Stimulated activated memory B cell treated with anti-CD40 and anti-IgM and Interleukin-4, amounts not matched to agents 10 μg/mL and 1 μg/mL and 100 μg/mL, for 72 hours (primary cell): ENCODE measurements at places on chromosomes 5 and 9.
A peak's percentile ranks its signal among the peaks of the same experiment; 100 is the strongest.

DNA sequence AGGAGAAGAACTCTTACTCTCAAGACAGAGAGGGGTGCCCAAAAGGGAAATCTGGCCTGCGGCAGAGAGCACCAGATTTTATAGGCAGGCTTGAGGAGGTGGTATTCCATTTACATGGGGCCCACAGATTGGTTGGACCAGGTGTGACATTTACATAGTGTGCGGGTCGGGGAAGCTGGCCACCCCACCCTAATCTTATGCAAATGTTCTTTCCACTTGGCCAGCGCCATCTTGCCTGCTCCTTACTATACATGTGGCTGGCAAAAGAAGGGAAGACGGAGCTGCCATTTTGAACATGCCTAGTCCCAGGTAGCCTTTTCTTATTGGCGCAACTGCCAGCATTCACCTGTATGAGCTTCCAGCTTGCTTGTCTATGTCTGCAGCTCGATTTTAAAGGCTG, 34.8 kb downstream of the PLEKHG4B start:
- H3K4me1 ChIP-seq, result no peaks in the 10 kb centered on the region
- H3K27me3 ChIP-seq, result peaks cover 46% of the 10 kb centered on the region
- no peak overlapping the region for H3K4me3 ChIP-seq
- H3K27ac ChIP-seq, result no peak overlapping the region
- peaks cover 8% of the 10 kb centered on the region for H3K36me3 ChIP-seq

DNA sequence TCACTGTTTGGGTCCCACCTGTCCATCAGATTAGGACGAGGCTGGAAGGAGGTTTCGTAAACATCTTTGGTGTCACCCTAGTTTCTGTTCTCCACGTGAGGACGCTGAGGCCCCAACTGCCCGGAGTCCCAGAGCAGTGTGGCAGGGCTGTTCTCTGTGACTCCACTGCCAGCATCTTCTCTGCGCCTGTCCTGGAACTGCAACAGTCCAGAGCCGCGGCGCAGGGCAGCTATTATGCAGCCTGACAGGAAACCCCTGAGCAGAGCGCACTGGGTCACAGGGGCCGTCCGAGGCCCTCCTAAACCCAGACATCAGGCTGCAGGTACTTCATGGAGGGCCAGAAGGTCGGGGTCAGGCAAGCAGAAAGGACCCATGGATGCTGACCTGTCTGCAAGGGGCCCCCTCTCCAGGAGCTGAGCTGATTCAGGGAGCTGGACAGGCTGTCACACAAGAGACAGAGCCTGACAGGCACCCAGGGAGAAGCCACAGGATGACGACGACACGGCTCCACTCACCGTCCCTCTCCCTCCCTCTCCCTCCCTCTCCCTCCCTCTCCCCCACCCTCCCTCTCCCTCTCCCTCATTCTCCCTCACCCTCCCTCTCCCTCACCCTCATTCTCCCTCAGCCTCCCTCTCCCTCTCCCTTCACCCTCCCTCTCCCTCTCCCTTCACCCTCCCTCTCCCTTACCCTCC, 31.7 kb downstream of the DBH start:
- ATAC-seq, result no peak
- no peak overlapping the region for H3K27ac ChIP-seq
- H3K4me1 ChIP-seq, result no peaks in the 10 kb centered on the region
- H3K4me3 ChIP-seq, result no peak overlapping the region
- H3K27me3 ChIP-seq, result peaks cover 47% of the 10 kb centered on the region

DNA sequence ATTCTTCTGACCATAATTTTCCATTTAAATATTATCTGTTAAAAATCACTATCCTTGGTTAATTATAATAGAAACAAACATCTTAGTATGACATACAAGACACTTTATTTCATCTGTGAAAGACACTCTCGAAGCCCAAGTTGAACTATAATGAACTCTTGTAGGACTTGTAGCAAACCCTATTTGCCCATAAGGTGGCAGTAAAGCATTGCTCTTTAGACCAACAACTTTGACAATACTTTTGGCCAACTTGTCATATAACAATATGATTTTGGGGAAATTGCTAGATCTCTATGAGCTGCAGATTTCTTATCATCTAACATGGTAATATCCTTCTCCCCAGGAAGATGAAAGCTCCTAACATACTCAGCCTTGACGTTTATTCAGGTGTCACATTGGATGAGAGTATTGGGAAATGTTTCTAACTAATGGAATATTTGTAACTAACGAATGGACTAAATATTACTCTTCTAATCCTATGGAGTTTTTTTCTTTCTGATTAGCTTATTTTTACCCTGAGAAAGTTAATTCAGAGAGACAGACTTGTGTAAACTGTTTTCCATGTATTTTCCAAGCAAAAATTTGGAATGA, 11.0 kb downstream of the SPINK14 start:
- no peaks in the 10 kb centered on the region for H3K36me3 ChIP-seq
- H3K27me3 ChIP-seq, result peaks cover 8% of the 10 kb centered on the region
- ATAC-seq, result no peak
- no peak overlapping the region for H3K4me3 ChIP-seq
- no peak overlapping the region for H3K27ac ChIP-seq
- H3K4me1 ChIP-seq, result no peaks in the 10 kb centered on the region

DNA sequence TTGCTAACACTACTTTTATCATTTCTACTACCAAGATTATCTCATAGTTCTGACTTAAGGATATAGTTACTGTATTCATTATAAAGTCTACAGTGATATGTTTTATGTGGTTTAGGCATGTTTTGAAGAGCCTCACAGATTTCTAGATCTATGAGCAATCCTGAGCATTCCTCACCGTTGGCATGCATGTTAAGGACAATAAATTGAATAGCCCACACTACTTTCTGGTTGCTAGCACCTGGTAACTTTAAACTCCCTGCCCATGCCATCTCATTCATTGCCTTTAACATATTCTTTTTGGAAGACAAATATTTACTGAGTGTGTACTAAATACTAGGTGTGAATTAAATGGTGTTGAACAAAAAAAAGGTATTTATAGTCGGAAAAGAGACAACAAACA, 868.1 kb upstream of the CDH9 start:
- H3K27me3 ChIP-seq, result no peaks in the 10 kb centered on the region
- H3K27ac ChIP-seq, result no peak overlapping the region
- H3K4me1 ChIP-seq, result no peaks in the 10 kb centered on the region
- H3K4me3 ChIP-seq, result no peak overlapping the region
- no peaks in the 10 kb centered on the region for H3K36me3 ChIP-seq

- no peaks in the 10 kb centered on the region for H3K4me1 ChIP-seq
- H3K27me3 ChIP-seq, result peaks cover 29% of the 10 kb centered on the region
- no peak overlapping the region for H3K4me3 ChIP-seq
- no peak for ATAC-seq
These were observed 84.2 kb downstream of the CAVIN4 start for GRCh38 chr9:100662122-100662521.

DNA sequence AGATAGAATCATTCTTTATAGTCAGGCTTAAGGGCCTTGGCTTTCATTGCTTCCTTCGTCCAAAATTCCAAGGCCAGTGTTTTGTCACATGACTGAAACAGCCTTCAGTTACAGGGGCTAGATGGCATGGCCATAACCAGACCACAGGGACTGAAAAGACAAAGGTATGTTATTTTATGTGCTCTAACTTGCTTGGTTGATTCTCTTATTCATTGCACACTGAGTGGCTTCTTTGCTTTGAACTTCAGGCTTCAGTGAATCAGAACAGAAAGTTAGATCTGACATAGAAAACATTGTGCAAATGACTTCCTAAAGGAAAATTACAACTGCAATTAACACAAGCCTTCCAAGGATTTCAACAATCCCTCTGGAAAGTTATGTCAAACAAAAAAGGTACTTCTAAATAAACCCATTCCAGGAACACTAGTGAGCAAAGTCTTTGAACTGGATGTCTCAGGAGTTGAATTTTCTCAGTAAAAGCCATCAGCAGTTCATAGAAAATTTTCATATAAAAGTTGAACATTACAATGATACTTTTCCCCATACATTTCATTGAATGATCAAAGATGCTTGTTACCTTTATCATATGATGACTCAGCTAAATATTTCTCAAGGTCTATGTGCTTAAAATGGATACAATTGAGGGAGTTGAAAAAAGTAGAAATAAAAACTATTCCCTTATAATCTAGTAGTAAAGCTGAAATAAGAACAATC, 355.3 kb downstream of the TMEM232 start:
- H3K36me3 ChIP-seq, result no peaks in the 10 kb centered on the region
- H3K27me3 ChIP-seq, result no peaks in the 10 kb centered on the region
- H3K4me1 ChIP-seq, result peaks cover 18% of the 10 kb centered on the region

DNA sequence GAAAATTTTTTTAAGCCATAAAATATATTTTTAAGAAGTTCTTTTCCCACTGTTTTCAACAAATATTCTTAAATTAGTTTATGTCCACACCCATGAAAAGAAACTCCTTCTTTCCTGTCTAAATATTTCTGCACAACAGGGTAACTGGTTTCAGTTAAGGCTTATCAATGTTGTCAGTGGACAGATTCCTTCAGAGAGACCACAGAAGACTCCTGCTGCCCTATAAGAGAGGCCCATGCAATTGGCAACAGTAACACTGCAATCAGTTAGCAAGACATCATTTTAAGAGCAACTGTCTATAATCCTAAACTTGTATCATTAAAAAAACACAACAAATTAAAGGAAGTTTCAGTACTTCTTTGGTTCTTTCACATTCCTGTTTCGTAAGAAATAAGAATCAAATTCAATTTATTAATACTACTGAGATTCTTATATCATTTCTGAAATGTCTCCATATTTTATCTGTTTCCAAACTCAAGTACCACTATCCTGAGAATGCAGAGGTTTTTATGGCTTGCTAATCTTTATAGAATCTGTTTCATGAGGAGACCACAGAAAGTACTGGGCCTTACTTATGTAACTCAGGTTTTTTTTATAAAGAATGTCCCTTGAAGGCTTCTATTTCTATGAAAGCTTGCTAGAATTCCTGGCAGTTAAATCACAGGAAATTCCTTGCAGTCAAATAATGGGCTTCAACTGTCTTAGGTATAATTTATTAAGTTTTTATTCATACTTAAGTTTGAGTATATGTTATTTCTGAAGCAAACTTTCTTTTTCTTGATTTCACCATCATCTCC, 240.2 kb downstream of the RFX3 start:
- ATAC-seq, result no peak
- H3K27me3 ChIP-seq, result no peaks in the 10 kb centered on the region
- H3K4me1 ChIP-seq, result no peaks in the 10 kb centered on the region
- H3K27ac ChIP-seq, result no peak overlapping the region

GRCh38 chr9:7358876-7359275, 440.7 kb downstream of the DMAC1 start:
- no peaks in the 10 kb centered on the region for H3K4me1 ChIP-seq
- H3K27ac ChIP-seq, result no peak overlapping the region
- H3K27me3 ChIP-seq, result peaks cover 10% of the 10 kb centered on the region
- no peaks in the 10 kb centered on the region for H3K36me3 ChIP-seq

DNA sequence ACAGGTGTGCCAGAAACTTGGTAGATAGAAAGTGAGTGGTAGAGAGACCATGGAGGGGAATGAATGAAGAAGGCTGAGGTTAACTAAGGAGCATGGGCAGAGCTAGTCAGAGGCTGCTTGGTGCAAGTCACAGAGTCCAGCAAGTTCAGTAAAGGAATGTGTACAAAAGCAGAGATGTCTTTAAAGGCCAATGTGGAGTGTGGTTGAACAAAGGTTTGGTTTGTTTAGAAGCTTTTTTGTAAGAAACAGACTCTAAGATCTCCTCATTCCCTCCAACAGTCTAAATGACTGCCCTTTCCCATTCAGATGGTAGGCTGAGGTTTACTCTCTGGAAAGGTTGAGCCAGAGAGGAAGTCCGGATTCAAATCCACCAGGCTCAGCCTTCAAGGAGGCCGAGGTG, 84.2 kb downstream of the TNC start:
- no peaks in the 10 kb centered on the region for H3K36me3 ChIP-seq
- H3K27me3 ChIP-seq, result peaks cover 21% of the 10 kb centered on the region
- peaks cover 17% of the 10 kb centered on the region for H3K4me1 ChIP-seq
- no peak overlapping the region for H3K4me3 ChIP-seq

GRCh38 chr5:168648576-168648975, 69.4 kb upstream of the PANK3 start:
- peaks cover 13% of the 10 kb centered on the region for H3K27me3 ChIP-seq
- H3K27ac ChIP-seq, result no peak overlapping the region
- H3K4me1 ChIP-seq, result no peaks in the 10 kb centered on the region

DNA sequence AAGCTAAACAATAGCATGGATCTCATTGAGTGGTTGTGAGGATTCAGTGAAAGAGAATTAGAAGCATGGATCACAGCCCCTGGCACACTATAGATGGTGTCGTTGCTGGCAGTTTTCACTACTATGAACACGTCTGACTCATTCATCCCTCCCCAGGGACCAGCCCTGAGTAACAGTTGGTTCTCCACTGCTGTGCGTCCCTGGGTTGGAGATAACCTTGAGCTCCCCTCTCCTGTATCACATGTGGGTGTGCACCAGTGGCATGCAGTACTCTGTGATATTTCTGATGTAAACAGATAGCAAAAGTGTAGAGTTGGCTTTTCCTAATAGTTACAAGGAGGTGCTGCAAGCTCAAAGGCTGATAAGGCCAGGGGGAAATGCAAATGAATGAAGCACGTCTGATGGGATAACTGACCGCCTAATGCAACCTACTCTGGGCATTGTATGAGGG, 8.8 kb upstream of the LCP2 start:
- H3K27ac ChIP-seq, result peak overlapping the region; percentile 16
- ATAC-seq, result peak; percentile 86
- H3K36me3 ChIP-seq, result no peaks in the 10 kb centered on the region
- no peak overlapping the region for H3K4me3 ChIP-seq

GRCh38 chr9:72477930-72478518, 43.4 kb upstream of the TMC1 start:
- H3K27me3 ChIP-seq, result no peaks in the 10 kb centered on the region
- peaks cover 17% of the 10 kb centered on the region for H3K4me1 ChIP-seq
- no peaks in the 10 kb centered on the region for H3K36me3 ChIP-seq
- no peak overlapping the region for H3K4me3 ChIP-seq
- H3K27ac ChIP-seq, result no peak overlapping the region
- no peak for ATAC-seq

DNA sequence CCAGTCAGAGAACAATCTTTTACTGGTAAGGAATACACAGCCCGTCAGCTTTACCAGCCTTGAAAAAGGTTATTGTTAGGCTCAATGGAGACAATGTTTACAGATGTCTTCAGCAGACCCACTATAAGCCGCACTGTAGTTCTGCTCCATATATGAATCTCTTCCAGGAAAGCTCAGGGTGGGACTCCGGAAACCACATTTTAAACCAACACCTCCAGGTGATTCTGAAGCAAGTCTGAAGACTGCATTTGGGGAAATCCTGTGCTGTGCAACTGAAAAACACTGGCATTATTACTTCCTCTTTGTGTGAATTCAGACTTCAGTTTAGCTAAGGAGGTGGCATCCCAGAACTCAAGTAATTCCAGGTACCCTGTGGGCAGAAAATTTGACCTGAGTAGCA, 3.5 kb downstream of the GZMK start:
- H3K4me1 ChIP-seq, result peaks cover 12% of the 10 kb centered on the region
- peak; percentile 65 for ATAC-seq
- no peak overlapping the region for H3K27ac ChIP-seq
- no peak overlapping the region for H3K4me3 ChIP-seq
- peaks cover 43% of the 10 kb centered on the region for H3K27me3 ChIP-seq

DNA sequence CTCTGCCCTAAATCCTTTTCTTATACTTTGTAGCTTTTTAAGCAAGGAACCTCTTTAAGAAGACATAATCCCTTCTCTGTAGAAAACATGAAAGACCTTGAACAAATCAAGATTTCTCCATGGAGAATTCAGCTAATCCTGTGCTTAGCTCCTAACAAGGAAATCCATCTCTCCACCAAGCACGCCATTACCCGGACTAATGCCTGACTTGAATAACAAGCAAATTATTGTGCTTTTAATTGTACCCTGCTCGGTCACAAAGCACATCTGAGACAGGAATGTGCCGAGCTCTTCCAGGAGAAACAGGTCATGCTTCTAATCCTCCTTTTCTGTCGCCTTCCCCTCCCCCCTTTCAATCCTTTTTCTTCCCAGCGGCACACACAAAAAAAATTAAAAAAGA, 141.3 kb downstream of the PSAT1 start:
- H3K36me3 ChIP-seq, result no peaks in the 10 kb centered on the region
- H3K4me3 ChIP-seq, result no peak overlapping the region
